Osteoblast (primary cell): ENCODE measurements at places on chromosomes 2 and 18. TPM values are rescaled to one million over a fixed set of nuclear protein-coding genes. Genes with fewer than 3 reads are reported as not detected.

DNA sequence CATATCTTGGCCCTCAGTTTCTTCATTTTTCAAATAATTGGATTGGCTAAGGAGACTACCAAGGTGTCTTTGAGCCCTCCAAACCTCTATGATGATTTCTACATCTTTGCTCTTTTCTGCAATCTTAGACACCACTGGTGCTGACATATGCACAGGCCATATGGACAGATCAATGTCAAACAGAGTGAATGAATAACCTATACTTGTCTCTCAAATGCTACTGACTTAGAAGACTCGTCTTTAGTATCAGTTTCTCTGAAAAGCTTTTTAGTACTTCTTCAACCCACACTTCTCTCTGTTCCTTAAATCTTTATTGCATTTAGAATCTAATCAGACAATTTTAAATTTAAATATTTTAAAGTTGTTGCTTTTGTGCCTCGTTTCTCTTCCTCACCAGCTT is 258.2 kb downstream of the LTBP1 start:
- no peak for DNase-seq
- no peaks in the 10 kb centered on the region for H3K27me3 ChIP-seq
- H3K27ac ChIP-seq: no peak overlapping the region
- no peak overlapping the region for H3K4me3 ChIP-seq
- peaks cover 24% of the 10 kb centered on the region for H3K4me1 ChIP-seq
- H3K36me3 ChIP-seq: no peaks in the 10 kb centered on the region

GRCh38 chr2:131005216-131005935 is 87.9 kb downstream of the FAM168B start:
- H3K4me3 ChIP-seq: no peak overlapping the region
- no peak for DNase-seq
- H3K4me1 ChIP-seq: no peaks in the 10 kb centered on the region
- H3K36me3 ChIP-seq: no peaks in the 10 kb centered on the region

DNA sequence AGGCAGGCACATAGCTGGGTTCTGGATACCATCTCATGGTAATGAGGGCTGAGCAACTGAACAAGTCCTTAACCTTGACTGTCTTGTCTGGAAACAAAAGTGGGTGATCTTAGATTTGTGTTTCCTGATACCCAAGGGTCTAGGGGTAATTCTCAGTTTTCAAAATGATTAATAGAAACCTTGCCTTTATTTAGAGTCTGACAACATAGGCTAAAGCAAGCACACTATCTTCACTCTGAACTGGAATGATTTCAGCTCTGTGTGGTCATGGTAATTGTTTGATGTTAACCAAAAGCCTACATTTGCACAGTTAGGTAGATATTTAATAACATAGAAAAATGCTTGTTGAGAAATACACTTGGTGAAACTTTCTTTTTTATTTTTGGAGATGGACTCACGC is 6.8 kb upstream of the LAMA3 start:
- peaks cover 26% of the 10 kb centered on the region for H3K4me1 ChIP-seq
- no peak for DNase-seq
- H3K27ac ChIP-seq: no peak overlapping the region
- H3K36me3 ChIP-seq: no peaks in the 10 kb centered on the region
- no peak overlapping the region for H3K4me3 ChIP-seq

DNA sequence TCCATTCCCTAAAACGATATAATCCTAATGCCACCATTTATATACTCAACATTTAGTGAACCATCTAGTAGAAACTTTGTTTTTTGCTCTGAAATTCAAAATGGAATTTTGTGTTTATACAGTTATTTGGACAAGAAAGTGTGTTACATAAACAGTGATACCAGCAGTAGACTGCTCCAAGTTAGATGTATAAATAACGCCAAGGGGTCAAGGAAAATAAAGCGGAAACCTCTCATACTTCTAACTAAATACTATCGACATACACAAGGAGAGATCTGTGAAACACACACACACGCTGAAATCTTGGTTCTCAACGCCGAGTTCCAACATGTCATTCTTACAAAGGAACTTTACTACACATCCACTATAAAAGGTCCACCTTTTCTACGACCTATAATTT is 1.2 kb downstream of the TXNL1 start:
- H3K36me3 ChIP-seq: peaks cover 6% of the 10 kb centered on the region
- no peak for DNase-seq
- no peaks in the 10 kb centered on the region for H3K27me3 ChIP-seq
- H3K4me1 ChIP-seq: peaks cover 16% of the 10 kb centered on the region
- H3K4me3 ChIP-seq: peak overlapping the region; percentile 98
- H3K27ac ChIP-seq: peak overlapping the region; percentile 96

GRCh38 chr2:104741860-104742259 is 112.1 kb upstream of the POU3F3 start:
- H3K4me1 ChIP-seq: no peaks in the 10 kb centered on the region
- no peak overlapping the region for H3K27ac ChIP-seq
- DNase-seq: no peak
- H3K27me3 ChIP-seq: no peaks in the 10 kb centered on the region
- H3K4me3 ChIP-seq: no peak overlapping the region

DNA sequence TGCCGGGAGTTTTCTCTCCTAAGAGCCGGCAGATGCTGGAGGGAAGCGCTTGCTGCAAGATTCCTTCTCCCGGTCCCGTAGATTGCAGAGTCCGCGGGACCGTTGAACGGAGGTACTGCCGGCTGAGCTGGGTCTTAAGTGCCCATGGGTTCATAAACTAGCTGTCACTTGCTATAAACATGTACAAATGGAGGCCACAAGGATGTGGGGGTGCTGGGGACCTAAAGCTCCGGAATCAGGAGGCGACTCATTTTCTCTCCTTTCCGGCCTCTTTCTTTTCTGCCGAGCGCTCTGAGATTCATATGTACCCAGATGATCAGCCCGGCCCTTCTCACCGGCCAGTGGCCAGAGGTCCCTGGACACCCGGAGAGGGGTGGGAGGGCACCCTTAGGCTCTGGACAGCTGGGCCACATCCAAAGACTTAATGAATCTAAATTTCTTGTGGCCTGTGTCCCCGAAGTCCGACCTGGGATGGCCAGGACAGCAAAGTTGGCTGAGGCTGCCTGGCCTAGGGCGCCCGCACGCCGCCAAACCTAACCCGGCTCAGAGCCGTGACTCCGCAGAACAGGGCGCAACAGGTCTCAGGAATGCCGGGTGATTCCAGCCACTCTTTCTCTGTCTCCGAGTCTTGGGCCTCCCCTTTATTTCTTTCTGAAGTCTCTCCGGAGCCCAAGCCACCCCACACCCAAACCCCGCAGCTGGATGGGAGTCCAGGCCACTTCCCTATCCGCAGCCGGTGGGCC is 2.4 kb upstream of the PAX3 start:
- no peak for DNase-seq
- no peak overlapping the region for H3K27ac ChIP-seq
- no peaks in the 10 kb centered on the region for H3K4me1 ChIP-seq

GRCh38 chr2:231642631-231643494 is 50.2 kb downstream of the TEX44 start:
- no peaks in the 10 kb centered on the region for H3K36me3 ChIP-seq
- H3K27me3 ChIP-seq: no peaks in the 10 kb centered on the region
- DNase-seq: peak; percentile 97

DNA sequence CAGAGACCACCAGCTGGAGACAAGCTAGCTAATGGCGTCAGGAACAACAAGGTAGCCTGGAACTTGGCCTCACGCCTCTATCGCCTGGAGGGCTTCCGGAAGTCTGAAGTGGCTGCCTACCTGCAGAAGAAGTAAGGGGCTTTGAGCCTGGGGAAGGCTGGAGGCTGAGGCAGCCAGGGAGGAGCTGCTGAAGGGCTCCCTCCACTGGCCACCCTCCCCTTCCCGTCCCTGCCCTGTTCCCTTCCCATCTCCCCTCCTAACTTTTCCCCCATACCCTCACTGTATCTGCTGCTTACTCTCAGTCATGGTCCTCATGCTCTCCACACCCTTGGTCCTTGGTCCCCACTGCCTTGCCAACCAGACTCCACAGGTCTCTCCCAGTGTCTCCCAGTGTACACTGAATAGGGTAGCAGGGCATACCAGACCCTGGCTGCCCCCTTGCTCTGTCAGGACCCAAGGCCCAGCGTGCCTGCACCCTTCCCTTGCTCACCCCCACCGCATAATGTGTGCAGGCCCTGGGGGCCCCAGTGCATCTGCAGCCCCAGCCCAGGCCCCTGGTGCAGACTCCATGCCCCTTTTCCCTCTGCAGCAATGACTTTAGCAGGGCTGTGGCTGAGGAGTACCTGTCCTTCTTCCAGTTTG is 18.8 kb downstream of the PSD4 start:
- H3K27me3 ChIP-seq: no peaks in the 10 kb centered on the region
- H3K36me3 ChIP-seq: no peaks in the 10 kb centered on the region
- H3K4me3 ChIP-seq: no peak overlapping the region
- no peak overlapping the region for H3K27ac ChIP-seq
- DNase-seq: peak; percentile 19

The HOXD3 gene
- total RNA-seq: 1.1 and 2.1 TPM in 2 replicates
